ENCODE measurements at places on chromosomes 7 and 10.

GRCh38 chr10:98516352-98516751 is 69.6 kb upstream of the HPS1 start:
- no peak for DNase-seq

DNA sequence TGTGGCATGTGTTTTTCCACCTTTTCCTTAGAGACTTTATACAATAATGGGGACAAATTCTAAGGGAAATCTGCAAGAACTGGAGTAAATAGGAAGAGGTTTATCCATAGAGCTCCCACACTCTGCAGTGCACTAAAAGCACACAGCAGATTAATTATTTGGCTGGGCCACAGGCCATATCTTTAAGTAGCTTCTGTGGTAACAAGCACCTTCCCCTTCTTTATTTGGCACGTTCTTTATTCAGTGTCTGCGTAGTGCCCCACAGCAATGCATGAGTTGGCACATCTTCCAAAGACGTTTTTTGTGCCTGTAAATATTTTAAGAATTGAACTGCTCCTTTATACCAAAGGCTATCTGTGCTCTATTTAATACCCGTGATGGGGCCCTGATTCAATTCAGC is 104.9 kb upstream of the MBL2 start:
- no peak for DNase-seq

GRCh38 chr7:55019691-55020465 is 1.1 kb downstream of the EGFR start:
- no peak for DNase-seq

DNA sequence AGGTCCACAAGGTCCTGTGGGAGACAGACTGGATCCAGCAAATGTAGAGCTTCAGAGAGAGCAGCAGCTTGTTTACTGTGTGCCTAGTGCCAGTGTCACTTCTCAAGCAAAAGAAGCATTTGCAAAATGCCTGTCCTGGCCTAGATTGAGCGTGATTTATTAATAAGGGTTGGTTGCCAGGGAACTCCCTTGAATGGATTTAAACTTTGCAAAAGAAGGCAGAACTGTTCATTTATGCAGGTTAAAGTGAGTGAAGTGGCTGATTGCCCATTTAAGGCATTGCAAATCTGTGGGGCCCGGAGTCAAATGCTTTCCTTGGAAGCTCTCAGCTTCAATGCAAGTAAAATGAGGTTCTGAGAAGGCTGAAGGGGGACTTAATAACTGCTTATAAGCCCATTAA is 71.3 kb downstream of the CDHR3 start:
- DNase-seq: no peak

GRCh38 chr10:80290474-80291220 is 1.2 kb upstream of the MAT1A start:
- no peak for DNase-seq

DNA sequence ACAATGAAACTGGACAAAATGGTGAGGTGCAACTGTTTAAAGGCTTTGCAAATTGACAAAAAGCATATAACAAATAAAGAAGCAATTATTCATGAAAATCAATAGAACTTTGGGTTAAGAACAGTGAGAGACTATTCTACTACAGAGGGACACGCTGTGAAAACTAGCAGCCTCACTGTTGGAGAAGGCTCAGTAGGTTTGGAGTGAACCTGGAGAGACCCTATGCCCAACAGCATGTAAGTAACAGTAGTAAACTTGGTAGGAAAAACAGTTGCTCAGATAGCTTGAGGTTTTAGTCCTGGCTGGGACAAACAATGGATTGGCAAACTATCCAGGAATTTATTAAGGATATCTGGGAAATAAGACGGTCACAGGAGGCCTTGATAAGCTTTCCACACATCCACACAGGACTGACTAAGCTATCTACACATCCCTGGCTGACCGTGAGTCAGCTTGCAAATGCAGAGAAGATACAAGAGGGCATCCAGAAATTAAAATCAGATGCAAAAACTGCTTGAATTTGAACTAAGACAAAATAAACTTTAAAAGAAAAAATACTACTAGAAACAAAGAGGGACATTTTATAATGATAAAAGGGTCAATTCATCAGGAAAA is 15.9 kb downstream of the FAM149B1 start:
- DNase-seq: no peak

- no peak for DNase-seq
Observed at GRCh38 chr10:131102676-131103075, 208.8 kb downstream of the TCERG1L start.

DNA sequence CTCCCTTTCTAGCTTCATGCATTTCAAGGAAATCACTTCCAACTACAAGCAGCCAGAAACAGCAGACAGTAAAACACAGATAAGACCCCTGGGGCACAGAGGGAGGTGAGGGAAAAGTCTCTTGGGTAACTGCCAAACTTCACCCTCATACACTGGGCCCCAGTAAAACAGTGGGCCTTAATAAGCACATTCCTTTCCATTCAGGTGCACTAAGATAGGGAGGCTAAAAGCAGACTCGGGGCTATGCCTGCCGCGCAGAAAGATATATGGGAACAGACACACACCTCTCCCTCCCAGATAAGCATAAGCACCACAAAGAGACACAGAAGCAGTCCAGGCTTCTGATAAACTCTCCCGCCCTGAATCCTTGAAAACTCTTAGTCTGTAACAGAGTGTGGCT is 117.0 kb downstream of the TYW1B start:
- DNase-seq: no peak

DNA sequence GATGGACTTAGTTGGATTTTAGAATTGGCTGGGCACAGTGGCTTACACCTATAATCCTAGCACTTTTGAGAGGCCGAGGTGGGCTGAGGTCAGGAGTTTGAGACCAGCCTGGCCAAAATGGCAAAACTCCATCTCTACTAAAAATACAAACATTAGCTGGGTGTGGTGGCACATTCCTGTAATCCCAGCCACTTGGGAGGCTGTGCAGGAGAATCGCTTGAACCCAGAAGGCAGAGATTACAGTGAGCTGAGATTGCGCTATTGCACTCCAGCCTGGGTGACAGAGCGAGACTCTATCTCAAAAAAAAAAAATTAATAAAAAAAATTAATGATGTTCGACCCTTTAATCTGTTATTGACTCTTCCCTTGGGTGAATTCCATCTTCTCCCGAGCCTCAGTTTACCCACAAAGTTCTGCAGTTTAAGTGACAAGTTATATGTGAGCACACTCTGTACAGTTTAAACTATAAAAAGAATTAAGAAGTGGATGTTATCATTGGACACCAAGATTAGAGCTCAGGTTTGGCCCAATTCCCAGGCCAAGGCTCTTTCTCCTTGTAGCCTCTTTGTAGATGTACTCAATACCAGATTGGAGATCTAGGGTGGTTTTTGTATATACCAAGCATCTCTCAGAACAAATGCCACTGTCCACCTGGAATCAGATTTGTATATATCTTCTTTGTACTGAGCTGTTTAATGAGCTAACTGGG is 15.0 kb downstream of the KAT6B start:
- no peak for DNase-seq

DNA sequence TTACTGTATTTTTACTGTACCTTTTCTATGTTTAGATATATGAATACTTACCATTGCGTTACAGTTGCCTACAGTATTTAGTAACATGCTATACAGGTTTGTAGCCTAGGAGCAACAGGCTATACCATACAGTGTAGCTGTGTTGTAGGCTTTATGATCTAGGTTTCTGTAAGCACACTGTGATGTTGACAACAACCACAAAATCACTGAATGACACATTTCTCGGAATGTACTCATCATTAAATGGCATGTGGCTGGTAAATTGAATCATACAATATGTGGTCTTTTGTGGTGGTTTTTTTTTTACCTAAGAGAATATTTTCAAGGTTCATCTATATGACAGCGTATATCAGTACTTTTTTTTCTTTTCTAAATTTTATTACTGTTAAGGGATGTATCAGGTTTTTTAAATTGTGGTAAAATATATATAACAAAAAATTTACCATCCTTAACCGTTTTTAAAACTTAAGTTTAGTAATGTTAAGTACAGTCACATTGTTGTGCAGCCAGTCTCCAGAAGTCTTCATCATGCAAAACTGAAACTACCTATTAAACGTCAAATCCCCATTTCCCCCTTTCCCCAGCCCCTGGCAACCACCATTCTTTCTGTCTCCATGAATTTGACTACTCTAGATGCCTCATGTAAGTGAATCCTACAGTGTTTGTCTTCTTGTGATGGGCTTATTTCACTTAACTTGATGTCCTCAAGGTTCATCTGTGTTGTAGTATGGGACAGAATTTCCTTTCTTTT is 21.5 kb downstream of the BTAF1 start:
- no peak for DNase-seq

DNA sequence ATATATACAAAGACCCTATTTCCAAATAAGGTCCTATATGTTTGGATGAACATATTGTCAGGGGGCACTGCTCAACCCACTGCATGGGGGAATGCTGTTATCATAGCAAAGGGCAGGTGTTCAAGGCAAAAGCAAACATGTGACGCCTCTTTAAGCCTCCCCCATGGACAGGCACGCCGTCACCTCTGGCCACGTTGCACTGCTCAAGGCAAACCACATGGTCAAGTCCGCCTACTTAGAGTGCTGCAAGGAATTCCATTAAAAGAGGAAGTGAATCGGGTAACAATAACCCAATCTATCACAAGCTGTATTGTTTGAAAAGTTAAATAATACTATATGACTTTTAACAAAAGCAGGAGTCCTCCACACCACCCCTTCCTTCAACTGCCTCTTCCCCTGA is 8.8 kb upstream of the CALD1 start:
- no peak for DNase-seq

GRCh38 chr7:141462958-141463357 is 88.3 kb upstream of the AGK start:
- no peak for DNase-seq

- no peak for DNase-seq
Observed at GRCh38 chr7:73851410-73852338, 9.3 kb upstream of the TMEM270 start.

- no peak for DNase-seq
Observed at GRCh38 chr10:92873029-92873428, 24.7 kb downstream of the EXOC6 start.

GRCh38 chr10:78892338-78893176 is 176.2 kb upstream of the ZMIZ1 start:
- DNase-seq: no peak

- no peak for DNase-seq
Observed at GRCh38 chr7:81073931-81074251, 155.0 kb upstream of the SEMA3C start.

DNA sequence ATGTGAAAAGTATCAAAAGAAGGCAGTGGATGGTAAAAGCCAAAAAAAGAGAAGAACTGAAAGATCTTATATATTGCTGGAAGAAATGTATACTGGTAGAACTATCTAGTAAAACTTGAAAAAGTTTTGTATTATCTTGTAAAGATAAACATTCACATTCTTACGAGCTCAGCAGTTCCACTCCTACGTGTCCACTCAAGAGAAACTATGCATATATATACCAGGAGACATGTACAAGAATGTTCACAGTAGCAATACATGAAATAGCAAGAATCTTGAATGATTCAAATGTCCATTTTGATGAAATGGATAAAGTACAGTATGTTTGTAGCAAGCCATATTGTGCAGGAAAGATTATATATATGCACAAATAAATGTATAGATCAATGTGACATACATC is 155.0 kb downstream of the RNF133 start:
- DNase-seq: no peak

- DNase-seq: no peak
Observed at GRCh38 chr7:50220273-50220672, 84.2 kb upstream of the IKZF1 start.

- no peak for DNase-seq
Observed at GRCh38 chr10:119140603-119141245, 24.8 kb downstream of the SFXN4 start.

DNA sequence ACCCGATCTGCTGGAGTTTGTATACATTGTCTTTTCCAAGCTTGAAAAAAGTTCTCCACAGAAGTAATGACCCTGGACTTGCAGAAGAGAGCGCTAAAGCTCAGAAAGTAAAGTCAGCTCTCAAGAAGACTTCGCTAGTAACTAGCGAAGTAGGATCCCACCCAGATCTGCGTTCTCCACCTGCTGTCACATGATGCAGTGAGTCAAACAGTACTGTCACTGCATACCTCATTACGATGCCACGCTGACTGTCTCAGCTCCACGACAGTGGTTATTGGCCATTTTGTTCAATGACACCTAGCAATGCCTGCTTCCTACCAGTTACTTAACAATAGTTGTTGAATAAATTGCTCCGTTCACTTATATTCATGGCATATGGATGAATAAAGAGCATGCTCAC is 29.7 kb upstream of the SEC61G start:
- DNase-seq: no peak

GRCh38 chr10:24467605-24468004 is 256.1 kb downstream of the ARHGAP21 start:
- DNase-seq: no peak

DNA sequence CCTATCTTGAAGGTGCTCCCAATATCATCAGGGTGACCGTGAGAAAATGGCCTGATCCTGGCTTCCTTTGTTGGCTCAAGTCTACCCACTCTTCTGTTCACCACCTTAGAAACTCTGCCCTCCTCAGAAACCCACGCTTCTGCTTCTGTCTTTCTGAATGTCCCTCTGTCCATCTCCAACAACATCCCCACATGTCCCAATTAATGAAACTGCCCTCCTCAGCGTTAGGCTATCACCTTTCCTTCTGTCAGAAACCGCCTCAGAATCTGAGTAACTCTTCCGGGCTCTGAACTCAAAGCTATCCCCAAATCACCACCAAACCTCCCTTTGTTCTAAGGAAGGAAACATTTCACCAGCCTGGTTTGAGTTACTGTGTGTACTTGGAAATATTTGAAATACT is 315.8 kb upstream of the ZNF32 start:
- DNase-seq: no peak

DNA sequence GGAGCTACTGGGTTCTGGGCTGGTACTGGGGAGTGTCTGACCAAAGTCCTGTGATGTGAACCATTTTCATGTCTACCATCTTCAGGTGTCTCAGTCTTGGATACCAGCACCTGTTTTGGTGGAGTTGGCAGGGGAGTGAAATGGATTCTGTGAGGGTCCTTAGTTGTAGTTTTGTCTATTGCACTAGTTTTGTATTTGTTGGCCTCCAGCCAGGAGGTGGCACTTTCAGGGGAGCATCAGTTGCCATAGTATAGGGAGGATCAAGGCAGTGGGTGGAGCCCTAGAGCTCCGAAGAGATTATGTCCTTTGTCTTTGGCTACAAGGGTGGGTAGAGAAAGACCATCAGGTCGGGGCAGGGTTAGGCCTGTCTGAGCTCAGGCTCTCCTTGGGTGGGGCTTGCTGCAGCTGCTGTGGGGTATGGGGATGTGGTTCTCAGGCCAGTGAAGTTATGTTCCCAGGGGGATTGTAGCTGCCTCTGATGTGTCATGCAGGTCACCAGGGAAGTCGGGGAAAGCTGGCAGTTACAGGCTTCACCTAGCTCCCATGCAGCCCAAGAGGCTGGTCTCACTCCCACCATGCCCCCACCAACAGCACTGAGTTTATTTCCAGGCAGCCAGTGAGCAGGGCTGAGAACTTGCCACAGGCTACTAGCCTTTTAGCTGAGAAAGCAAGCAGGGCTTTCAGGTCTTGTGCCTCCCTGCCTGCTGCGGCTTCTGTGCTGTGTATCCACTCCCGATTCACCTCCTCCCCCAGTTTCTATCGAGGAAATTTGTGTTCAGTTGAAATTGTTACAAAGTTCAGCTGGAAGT is 153.1 kb downstream of the ZNF365 start:
- no peak for DNase-seq

Measured in NCI-H2081 (cell line).